Stimulated activated CD8-positive, alpha-beta memory T cell treated with anti-CD3 and anti-CD28 coated beads, Interleukin-12 subunit alpha, Interleukin-12 subunit beta, amount 100 ng/mL, for 4 hours (primary cell): ENCODE measurements at places on chromosomes 2 and 18.

DNA sequence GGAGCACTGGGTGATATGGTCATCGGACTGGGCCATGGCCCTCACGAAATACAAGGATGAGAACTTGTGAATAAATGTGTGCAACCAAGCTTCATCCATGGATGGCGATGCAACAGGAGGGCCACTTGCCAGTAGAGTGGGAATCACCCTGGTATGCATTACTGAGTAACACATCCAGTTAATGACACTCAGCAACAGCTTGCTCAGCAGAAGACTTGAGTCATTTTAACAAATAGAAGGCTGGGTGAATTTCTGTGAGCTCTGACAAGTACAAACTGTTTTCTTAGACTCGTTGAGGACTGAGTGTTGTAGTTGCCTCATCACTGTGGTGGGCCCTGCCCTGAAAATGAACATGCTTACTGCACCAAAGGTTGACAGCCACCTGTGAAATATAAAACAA is 221.6 kb downstream of the NCKAP5 start:
- no peak for DNase-seq

GRCh38 chr2:106147159-106147558 is 46.9 kb downstream of the UXS1 start:
- no peak for DNase-seq

GRCh38 chr2:240432430-240432819 is 3.0 kb upstream of the GPC1 start:
- no peak for DNase-seq

DNA sequence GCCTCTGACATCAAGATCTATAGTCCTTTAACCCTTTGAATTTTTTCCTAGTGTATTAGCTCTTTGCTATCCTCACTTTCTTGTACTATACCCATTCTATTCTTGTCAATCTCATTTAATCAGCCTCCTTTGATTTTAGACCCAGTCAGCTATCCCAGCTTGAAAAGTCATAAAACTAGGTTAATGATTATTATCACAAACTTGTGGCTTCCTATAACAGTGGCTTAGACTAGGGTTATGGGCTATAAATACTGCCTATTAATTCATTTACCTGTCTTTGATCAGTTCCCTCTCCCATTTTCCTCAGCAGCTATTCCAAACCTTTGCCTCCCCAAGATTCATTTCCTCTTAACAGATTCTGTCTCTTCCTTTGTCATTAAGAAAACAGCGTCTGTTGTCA is 174.8 kb downstream of the UBR3 start:
- no peak for DNase-seq

- no peak for DNase-seq
Observed at GRCh38 chr2:55223958-55224760, 7.9 kb downstream of the CLHC1 start.

DNA sequence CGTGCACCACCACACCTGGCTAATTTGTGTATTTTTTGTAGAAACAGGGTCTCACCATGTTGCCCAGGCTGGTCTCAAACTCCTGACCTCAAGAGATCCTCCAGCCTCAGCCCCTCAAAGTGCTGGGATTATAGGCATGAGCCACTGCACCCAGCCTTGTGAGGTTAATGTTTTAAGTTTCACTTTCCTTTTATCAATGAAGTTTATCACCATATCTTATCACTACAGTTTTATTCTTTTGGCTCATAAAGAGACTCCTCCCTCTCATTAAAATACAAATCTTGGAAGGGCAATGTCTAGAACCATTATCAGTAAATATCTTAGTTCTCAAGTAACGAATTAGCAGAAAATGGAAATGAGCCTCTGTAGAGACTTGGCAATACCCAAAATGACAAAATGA is 173.8 kb downstream of the BCL11A start:
- DNase-seq, result no peak

DNA sequence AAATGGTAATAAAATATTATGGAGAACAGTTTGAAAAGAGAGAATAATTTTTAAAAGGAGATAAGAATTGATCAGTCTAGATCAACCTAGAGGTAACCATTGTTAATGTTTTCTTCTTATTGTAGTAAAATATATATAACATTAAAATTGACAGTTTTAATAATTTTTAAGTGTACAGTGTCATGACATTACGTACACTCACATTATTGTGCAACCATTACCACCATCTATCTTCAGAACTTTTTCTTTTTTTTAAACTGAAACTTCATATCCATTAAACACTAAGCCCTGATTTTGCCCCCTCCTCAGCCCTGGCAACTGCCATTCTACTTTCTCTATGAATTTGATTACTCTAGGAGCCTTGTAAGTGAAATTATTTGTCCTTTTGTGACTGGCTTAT is 121.1 kb downstream of the LDLRAD4 start:
- no peak for DNase-seq

DNA sequence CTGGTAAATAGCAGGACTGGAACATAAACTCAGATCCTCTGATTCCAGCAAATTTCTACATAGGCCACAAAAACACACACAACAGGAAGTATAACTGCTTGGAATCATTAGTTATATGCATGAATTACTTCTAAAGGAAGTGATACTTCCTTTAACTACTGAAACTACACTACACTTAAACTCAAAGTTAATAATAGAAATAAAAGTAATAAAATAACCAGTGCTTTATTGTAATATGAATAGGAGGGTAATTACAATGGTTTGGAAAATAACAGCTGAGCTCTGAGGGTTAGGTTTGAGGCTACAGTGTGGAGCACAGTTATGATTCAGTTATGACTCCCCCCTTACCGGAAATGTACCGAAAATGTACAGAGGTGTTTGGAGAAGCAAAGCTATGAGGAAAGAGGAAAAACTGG is 18.5 kb upstream of the POLI start:
- DNase-seq, result no peak

- DNase-seq, result no peak
Observed at GRCh38 chr2:30149513-30149912, 2.7 kb downstream of the YPEL5 start.

GRCh38 chr2:173983391-173983871 is 18.3 kb upstream of the SP3 start:
- DNase-seq, result no peak

GRCh38 chr2:62032096-62032495 is 126.6 kb downstream of the COMMD1 start:
- no peak for DNase-seq

DNA sequence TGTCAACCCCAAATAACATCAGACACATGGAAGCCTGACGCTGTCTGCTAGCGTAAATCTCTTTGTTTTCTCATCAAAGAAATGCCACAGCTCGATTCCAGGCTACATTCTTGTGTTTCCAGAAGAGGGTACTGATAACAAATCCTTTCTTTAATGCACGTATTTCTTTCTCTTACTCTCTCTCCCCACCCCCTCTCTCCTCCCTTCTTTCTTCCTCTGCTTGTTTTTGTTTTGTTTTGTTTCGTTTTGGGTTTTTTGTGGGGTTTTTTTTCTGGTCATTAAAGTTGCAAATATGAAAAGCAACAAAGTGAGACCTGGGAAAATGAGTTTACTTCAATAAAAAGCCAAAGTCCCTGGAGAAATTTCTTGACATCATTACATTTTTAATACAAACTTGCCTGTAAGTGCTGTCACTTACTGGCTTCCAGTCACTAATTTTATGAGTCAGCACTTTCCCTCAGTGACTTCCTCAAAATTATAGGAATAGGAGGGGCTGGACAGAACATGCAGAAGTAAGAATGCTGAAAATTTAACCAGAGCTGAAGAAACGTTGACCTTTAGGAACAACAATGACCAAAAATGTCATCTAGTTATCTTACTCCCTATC is 106.7 kb upstream of the NABP1 start:
- no peak for DNase-seq

- no peak for DNase-seq
Observed at GRCh38 chr2:241298673-241299072, 16.8 kb downstream of the HDLBP start.

DNA sequence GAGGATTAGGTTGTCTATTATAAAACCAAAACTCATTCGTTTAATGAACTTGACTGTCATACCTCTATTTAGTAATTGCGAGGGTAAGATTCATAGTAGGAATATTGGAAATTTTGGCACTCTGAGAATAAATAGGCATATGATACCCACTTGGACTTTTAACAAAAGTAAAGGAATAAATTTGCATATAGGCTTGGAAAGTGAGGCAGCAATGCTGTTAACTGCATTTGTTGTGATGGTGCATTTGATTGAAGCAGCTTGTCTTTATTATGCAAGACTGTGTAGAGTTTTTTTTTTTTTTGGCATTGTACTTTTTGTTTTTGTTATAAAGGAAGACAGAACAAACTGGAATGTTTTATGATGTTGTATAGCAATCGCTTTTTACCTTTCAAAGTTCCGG is 18.9 kb downstream of the ITGB1BP1 start:
- no peak for DNase-seq

DNA sequence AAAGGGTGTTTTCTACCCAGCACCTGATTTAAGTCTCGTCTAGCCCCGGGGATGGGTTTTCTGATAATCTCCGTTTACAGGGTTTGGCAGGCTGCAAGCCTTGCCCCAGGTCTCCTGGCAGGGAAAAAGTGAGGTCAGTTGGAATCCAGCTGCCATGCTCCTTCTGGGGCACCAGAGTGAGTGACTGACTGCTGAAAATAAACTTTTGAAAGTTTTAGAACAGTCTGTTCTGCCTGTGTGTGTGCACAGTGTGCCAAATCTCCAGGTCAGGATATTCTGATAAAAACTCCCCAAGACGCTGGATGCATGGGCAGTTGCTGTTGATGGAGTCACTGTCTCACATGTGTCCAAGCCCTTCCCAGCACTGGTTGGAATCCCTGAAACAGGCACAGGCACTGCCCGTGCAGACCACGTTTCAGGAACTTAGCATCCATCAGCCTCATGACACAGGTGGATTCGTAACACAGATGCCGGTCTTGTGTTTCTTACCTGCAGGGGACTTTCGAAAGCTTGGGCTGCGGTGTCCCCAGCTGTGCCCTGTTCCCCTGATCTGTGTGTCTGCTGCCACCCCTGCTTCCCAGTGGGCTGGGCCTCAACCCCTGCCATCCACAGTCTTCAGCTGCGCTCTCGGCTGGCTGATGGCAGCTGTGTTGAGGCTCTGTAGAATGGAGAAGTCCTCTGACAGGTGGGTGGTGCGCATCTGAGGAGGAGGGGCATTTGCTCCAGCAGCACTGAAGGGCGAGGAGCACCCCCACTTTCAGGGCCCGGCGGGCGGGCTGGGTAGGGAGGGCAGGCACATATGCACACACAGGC is 65.0 kb downstream of the SH3RF3 start:
- no peak for DNase-seq

- DNase-seq, result no peak
Observed at GRCh38 chr2:202278944-202279343, 13.4 kb downstream of the NOP58 start.
